Fibroblast of gingiva (primary cell): ENCODE measurements at places on chromosomes 5 and 9.

GRCh38 chr5:17235731-17236330 is 18.4 kb downstream of the BASP1 start:
- DNase-seq = peak; percentile 64

DNA sequence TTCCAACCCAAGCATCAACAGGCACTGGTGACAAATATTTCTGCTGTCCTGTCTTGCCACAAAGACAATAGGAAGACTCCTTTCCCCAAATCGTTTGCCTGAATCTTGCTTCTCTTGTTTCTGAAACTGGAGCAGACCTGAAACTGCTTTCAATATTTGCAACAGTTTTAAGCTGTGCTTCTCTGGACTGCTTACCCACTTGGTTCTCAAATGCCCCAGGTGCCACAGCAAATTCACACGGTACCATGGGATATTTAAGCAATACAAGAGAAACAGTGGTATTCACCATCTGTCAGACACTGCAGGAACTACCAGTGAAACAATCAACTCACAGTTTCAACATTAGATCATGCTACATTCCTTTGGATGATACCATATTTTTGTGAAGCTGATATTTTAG is 309.4 kb downstream of the PARP8 start:
- DNase-seq = no peak

GRCh38 chr5:103021314-103021713 is 98.6 kb downstream of the GIN1 start:
- DNase-seq = no peak

DNA sequence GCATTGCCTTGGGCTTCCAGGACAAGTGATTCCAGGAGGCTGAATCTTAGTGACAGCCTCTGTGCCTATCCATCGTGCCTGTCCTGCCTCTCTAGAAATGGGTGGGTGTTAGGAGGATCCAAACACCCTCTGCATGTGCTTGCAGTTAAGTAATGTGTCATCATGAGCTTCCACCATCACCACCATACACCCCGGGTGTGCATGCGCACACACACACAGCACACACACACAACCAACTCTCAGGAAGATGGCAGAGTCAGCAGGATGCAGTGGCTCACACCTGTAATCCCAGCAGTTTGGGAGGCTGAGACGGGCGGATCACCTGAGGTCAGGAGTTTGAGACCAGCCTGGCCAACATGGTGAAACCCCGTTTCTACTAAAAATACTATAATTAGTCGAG is 22.8 kb upstream of the CERCAM start:
- no peak for DNase-seq

DNA sequence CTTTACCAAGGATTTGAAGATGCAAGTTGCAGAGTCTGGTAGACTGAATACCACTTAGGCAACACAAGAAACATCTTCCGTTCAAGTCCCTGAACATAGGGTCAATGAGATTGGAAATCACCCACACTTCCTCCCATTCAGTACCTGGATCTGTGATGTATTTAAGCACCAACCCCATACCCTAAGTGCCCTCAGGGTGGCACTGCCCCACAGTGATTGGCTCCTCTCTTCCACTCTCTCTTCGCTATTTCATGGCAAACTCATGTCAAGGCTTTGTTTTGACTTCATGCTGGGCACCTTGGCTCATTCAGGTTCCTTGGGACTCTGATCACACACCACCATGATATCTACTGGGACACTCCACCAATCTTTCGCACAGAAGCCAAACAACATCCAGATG is 53.7 kb downstream of the GGTA1 start:
- no peak for DNase-seq

DNA sequence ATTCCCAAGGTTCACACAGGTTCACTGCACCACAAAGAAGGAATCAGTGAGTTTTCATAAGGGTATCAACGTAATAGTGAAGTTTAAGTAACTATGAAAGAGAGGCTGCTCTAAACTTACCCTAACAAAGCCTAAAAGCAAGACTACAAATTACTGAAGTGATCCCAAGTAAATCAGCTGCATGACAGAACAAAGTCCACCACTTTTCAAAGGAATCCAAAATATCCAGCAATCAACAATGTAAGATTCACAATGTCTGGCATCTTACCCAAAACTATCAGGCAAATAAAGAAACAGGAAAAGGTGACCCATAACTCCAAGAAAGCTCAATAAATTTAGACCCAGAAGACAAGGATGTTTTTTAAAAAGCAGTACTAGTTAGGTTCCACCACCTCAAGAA is 70.1 kb downstream of the GNAQ start:
- no peak for DNase-seq

DNA sequence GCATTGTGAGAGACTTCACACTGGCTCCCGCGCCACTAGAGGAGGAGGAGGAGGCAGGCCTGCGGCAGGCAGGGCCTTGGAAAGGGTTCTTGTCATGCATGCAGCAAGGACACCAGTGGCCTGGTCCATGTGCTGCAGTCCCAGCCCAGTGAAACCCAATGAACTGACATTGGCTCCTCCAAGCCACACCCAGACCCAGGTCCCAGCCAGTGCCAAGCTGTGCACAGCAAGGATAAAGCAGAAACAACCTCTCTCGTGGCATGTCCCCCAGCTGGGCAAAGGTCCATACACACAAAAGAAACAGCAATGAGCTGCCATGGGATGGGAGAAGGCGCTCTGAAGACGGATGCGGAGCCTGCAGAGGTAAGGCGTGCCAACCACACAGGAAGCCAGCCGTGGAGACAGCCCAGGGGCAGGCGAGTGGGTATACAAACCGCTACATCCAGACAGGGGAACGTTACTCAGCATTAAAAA is 89.2 kb downstream of the SEMA4D start:
- DNase-seq = no peak

DNA sequence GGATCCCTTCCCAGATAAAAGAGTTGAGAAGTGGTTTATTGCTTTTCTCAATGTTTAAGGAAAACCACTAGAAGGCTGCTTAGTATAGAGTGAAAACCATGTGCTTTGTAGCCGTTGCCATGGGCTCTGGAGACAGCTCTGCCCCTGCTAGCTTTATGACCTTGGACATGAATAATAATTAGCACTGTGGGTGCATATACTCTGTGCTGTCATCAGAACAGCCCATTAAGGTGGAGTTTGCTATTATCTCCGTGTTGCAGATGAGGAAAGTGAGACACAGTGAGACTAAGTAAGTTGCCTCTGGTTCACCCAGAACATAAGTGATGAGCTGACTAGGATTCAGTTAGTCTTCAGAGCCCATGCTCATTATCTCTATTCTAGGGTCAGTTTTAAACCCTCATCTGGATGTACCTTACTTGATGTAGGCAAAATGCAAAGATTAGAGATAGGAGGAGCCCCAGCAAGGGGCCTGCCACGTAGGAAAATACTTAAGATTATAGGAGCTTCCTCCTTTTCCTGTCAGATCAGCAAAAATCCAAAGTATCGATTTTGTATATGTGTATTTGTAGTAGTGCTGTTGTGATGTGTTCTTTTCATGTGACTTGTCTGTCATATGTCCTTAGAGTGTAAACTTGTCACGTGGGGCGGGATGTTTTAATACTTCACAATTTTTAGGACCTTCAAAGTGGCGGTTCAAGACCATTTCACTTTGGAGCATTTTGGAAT is 102.5 kb downstream of the TLE4 start:
- DNase-seq = no peak

DNA sequence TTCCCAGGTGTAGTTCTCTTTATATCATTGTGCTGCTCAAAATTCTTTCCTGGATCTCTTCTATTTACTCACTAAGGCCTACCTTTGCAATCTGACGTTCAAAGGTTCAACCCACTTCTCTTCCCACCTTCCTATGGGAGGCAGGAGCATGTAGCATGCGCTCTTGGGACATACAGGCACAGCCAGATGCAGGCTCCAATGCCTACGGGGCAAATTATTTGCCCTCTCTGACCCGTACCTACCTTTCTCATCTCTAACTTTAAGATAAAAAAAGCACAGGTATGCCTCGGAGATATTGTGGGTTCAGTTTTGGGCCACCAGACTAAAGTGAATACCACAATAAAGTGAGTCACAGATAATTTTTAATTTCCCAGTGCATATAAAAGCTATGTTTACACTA is 460.5 kb downstream of the CCDC171 start:
- no peak for DNase-seq

GRCh38 chr5:177040814-177041420 is 18.4 kb downstream of the ZNF346 start:
- peak; percentile 81 for DNase-seq

DNA sequence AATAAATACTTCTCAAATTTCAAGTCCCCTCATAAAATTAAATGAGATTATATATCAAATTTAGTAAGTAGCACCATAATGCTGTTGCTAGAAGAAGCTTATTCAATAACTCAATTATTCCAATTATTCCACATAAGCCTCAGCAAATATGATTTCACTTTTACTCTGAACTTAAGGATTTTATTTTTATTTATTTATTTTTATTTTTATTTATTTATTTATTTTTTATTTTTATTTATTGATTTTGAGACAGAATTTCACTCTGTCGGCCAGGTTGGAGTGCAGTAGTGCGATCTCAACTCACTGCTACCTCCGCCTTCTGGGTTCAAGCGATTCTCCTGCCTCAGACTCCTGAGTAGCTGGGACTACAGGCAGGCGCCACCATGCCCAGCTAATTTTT is 1308.3 kb upstream of the CDH9 start:
- no peak for DNase-seq

DNA sequence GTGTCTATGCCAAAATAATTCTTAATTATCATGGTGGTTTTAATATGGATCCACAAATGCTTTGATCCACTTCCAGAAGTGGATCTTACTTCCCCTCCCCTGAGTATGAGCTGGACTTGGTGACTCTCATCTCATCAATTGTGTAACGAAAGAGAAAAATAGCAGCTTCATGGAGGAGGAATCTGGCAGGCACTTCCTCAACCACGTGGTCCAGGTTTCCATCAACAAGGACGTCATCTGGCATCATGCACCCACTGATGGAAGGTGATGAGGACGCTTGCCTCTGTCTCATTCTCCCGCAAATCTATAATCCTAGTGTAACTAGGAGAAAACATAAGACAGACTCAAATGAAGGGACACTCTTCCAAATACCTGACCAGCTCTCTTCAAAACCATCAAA is 54.6 kb upstream of the S1PR3 start:
- no peak for DNase-seq

DNA sequence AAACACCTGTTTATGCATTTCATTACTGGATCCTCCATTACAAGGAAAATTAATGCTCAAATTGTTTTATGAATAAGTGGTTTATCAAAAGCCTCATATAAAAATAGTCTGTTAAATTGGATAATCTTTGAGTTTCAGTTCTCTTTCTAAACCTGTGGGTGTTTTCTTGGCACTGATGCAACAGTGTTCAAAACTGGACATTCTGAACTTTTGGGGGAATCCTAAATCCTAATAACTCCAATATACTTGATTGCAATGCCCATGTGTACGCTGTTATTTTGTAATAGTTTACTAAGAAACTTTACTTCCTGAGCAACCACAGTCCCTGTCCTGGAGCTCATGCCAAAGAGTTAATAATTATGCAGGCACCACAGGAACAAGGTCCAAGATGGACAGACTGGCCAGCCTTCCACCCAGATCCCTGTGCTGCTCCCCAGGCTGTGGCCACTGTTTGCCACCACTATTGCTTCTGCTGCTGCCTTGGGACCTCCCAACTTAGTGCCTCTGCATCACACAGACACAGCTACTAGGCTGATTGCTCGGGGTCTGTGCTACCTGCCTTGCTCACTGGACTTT is 14.0 kb downstream of the IRGM start:
- no peak for DNase-seq

- no peak for DNase-seq
Observed at GRCh38 chr5:42784132-42784531, 27.5 kb downstream of the CCDC152 start.

GRCh38 chr5:178287791-178288105 is 55.1 kb upstream of the PHYKPL start:
- DNase-seq = no peak
